Motor neuron (in vitro differentiated cells): ENCODE measurements at places on chromosomes 6 and 20. TPM values are rescaled to one million over a fixed set of nuclear protein-coding genes. Genes with fewer than 3 reads are reported as not detected.

GRCh38 chr20:6212903-6213302, 90.1 kb upstream of the FERMT1 start:
- ATAC-seq = no peak

- ATAC-seq = no peak
These were observed 228.9 kb upstream of the DEFB112 start for GRCh38 chr6:50278663-50279062.

DNA sequence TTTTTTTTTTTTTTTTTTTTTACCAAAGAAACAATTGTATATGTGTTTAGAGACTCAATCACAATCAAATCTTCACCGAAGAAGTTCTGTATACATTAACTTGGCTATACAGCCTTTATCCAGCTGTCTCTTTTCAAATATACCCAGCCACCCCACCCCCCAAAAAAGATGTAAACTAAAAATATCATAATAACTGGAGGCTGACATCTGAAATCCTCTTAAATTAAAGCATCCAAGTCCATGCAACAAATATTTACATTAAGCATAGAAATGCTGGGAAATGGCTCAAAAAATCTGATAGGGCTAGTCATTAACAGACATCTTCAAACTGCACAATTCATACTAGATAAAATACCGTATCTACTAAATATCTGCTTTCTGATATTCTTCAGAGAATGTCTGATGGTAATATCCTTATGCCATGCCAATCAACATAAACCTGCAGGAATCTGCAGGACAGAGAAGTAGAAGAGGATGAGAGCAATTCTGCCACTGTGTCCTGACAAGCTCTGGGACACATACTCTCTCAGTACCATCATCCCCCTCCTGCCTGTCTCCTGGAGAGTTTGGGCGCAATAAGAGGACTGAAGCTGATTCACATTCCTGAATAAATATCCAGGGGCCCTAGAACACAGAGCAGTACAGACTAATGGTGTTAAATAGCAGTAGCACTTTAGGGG, 152.4 kb downstream of the KIF6 start:
- no peak for ATAC-seq

DNA sequence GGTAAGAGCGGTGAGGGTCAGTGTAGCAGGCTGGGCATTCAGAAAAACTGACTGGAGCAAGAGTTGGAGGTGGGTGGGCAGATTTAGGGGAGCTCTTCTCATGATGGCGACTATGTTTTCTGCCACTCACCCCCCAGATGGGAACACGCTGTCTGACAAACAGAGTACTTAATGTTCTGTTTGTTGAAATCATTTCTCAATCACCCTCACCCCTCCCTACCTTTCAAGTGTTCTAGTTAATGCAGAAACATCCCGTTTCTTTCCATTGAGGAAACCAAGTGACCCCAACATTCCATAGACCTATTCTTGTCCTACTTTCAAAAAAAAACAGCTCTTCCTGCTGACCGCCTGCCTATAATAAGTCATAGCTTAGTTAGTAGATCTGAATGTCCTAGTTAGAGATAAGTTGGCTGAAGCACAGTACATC, 132.5 kb upstream of the NEDD9 start:
- no peak for ATAC-seq

- no peak for ATAC-seq
These were observed 97.8 kb downstream of the PACRG start for GRCh38 chr6:162825597-162825996.

DNA sequence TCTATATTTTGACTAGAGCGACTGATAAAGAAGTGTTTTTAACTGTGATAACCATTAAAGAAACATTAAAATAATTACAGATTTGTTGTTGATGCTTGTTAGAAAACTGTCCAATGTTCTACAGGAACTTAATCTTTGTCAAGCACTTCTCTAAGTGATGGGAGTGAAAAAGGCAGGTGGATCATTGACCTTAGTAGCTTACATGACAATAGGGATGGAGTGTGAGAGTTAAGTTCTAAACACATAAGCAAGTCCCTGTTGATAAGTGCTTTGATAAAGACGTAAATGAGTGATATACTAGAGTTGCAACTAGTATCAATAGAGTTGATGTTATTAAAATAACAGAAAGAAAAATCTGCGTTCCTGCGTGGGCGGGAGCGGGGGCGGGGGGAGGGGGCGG, 931.5 kb upstream of the EPHA7 start:
- no peak for ATAC-seq

DNA sequence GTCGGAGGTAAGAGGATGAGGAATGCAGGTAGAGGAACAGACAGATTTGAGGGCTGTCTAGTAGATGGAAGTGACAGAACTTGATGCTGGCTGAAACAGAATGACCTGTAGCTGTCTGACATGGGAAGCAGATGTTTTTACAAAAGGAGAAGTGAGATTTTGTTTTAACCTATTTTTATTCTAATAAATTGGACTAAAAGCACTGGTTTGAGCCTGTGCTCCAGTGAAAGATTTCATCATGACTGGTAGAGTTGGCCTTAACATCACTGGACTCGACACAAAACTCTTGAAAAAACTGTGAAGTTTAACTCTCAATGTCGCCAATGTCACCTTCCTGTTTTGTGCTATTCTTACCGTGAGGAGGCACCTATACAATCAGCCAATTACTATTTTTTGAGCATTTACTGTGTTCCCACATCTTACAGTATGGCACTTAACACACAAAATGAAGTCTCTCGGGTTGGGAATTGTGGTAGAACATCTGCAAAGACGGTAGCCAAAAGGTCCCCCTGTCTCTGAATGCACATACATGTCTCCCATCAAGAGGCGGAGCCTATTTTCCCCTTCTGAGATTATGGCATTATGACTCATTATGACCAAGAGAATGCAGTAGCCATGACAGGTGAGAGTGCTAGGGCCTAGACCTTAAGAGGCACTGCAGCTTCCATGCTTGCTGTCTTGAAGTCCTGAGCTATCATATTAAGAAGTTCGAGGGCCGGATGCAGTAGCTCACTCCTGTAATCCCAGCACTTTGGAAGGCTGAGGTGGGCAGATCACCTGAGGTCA, 93.2 kb downstream of the FOXF2 start:
- no peak for ATAC-seq

DNA sequence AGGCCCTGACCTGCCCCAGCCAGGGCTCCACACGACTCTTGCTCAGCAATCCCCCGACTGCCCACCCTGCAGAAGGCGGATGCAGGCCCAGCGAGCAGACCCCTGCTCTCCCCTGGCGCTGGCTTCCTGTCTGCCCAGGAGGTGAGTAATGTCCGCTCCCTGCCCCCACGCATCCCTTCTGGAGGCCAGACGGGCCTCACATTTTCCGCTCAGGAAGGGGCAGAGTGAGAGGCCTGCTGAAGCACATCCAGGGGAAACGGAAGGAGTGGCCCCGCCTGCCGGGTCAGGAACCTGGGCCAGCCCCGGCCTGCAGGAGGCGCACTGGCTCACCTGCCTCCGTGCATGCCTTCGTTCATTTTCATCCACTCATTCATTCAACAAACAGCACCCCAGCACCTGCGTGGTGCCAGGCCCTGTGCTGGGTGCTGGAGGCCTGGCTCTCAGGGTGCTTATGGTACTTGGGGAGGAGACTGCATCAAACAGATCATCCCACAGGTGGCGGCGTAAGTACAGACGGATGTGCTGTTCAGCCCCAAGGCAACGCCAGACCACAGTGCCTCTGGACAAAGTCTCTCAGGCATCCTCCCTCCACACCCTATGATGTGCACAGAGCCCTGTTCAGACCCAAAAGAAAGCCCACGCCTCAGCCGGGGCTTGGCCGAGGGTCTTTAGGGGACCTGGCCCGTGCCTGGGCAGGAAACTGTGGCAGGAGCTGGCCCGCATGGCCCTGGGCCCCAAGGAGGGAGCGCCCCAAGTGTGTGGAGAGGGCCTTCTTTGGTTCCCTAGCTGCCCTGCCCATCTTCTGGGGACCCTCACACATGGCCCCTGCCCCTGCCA, 112.1 kb downstream of the ASXL1 start:
- ATAC-seq = peak; percentile 29

The ELOVL4 gene
- total RNA-seq = 19.0 and 21.4 TPM in 2 replicates

The C6orf141 gene
- total RNA-seq = not detected in 2 replicates

The BMP6 gene
- 1.3 and 1.4 TPM in 2 replicates for total RNA-seq

The SNTA1 gene
- total RNA-seq = 3.1 and 3.3 TPM in 2 replicates

The METTL24 gene
- 2.3 and 3.2 TPM in 2 replicates for total RNA-seq
